ENCODE measurements at places on chromosomes 5 and 9.

DNA sequence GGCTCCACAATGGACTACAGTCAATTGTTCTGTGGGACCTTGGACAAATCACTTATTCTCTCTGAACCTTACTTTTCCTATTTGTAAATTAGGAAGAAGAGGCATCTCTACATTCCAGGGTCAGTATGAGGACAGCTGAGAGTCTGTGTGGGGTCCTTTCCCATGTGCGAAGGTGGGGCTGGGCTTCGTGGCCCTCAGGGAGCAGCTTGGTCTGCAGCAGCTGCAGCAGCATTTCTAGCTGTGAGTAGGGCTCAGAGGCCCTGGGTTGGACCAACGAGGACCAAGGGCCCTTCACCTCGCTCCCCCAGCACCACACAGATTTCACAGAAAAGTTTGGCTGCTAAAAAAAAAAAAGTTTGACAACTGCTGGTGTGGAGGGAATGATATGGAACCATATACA lies 9.4 kb upstream of the DDX41 start:
- no peak for DNase-seq

- peak; percentile 90 for DNase-seq
Observed at GRCh38 chr5:43244823-43245565, 53.0 kb downstream of the NIM1K start.

GRCh38 chr9:137218754-137219271 lies 3.2 kb downstream of the RNF208 start:
- no peak for DNase-seq

DNA sequence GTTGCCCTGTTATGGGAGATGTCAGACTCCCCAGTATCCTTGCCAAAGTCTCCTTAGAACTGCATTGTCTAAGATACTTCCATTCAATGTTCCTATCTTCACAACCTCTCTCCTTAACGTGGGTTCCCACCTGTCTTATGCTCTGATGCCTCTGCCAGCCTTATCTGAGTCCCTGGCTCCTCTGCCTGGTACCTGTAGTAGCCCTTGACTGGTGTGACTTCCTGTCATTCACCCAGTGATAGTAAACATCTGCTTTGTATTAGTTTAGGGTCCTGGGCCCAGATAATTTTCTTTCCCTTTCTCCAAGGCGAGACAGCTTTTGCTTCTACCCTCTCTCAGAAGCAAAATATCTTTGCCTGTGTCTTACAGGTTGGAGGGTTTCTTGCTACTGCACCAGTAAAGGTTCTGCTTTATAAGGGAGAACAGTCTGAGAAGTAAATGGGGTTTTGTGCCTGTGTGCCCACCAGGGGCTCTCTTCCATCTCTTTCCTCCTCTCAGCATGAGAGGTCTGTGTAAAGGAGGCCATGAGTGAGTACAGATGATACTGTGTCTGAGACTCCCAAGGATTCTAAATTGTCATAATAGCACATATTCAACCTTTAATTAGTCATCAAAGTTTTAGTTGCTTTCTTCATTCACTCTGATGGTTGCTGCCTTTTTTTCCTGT lies 220.8 kb downstream of the PRR16 start:
- DNase-seq = no peak

GRCh38 chr5:53613536-53613935 lies 53.1 kb downstream of the NDUFS4 start:
- no peak for DNase-seq

GRCh38 chr5:167767795-167768194 lies 523.6 kb upstream of the WWC1 start:
- DNase-seq = no peak

DNA sequence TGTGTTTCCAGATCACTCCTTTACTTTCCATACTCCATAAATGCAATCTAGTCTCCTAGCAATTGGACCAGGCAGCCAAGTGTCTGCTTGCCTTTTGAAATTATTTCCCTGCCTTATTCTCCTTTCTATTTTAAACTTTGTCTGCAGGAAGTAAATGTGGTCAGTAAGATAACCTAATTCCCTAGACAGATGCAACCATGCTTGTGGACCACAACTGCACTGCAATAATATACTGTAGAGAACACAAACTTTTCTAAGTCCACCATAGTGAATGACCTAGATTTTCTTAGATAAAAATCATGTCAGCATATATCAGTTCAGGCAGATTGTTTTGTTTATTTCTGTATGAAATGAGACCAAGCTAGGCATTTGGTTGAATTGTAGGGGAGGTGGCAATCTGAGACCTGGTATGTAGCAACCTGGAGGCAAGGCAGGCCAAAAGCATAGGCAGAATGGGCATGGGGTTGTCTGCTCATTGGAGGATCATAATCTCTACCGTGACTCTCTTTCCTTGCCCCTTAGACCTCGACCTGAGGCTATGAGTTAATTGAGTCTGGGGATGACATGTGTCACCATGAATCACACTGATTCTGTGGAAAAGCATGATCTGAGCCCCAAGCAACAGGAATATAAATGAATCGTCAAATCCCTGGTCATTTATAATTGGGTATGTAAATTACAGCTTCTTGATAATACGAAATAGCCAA lies 20.7 kb downstream of the ACTL7B start:
- DNase-seq = no peak

DNA sequence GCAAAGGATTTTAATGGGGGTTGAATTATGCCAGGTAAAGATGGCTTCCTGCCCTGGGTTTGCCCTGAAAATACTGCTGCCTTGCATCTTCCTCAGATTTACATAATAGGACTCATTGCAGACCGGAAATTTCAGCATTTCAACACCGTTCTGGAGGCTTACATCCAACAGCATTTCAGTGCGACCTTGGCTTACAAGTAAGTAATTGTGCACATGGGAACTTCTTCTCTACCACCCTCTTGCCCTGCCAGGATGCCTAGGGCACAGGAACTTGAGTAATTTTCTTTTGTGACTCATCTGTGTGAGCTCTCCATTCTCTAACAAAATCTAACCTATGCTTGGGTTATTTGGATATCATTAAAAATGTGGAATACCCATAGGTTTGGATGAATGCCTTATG lies 80.2 kb downstream of the DOCK2 start:
- no peak for DNase-seq

DNA sequence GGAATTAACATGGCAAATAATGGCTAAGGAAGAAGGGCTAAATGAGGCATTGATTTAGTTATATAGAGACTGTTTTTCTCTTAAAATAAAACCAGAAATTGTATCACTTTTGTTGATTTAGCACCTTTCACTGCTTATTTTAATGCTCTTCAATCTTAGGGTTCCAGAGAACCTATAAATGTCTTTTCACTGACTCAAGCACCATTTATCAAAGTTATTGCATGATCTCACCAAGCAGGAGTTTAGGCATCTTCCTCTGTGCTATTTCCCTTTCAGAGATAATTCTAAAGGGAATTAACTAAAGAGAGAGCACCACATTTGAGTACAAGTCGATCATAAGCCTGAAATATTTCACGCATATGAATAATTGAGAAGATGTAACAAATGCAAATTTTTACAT lies 357.1 kb downstream of the CDH18 start:
- DNase-seq = no peak

- DNase-seq = no peak
Observed at GRCh38 chr5:19608444-19609002, 379.5 kb downstream of the CDH18 start.

DNA sequence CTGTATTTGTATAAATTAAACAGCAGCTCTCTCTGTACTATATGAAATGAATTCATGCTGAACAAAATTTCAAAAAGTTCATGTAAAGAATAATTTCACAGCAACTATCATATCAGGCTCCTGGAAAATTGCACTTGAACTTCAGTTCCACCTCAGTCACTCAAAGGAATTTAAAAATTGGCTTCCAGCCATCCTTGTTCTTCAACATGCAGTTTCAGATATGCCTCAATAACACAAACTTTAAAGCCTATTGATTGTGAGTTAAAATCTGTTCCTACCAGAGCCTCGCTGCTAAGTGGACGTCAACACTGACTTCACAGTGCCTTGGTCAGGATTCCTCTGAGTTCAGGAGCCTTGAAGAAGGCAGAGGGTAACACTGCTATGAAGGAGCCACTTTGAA lies 418.7 kb upstream of the WWC1 start:
- no peak for DNase-seq

DNA sequence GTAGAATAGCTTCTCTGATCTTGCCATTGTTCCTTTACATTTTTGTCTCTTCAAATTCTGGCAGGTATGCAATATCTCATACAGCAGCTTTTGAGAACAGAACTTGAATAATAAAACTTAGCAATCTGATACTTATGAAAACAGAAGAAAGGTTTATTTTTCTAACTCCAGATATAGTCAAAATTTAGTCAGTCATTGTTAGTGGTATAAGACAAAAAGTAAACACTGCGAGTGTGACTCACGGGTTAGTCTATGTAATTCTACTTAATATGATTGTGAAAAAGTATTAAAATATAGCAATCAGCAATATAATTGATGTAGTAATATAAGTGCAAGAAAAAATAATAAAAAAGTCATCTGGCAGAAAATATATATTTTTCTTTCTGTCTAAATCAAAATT lies 910.4 kb downstream of the DNAH5 start:
- no peak for DNase-seq

DNA sequence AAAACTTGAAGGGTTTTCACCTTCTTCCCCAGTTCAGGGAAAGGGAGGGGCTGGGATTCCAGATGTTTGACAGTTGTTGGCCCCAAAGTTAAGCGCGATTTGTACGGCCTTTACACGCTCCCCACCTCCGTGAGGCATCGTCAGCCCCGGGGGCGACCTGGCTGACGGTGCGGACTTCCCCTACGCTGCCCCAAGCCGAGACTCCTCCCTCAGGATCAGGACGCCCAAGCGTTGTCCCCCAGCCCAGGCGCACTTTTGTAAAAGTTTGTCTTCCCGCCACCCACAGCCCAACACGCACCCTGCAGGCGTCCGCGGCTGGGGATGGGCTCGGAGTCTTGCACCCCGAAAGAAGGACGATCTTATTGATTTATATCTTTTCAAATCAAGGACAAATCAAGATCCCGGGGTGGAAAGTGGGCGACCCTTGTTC lies 713 bp downstream of the MOB3B start:
- peak; percentile 25 for DNase-seq

DNA sequence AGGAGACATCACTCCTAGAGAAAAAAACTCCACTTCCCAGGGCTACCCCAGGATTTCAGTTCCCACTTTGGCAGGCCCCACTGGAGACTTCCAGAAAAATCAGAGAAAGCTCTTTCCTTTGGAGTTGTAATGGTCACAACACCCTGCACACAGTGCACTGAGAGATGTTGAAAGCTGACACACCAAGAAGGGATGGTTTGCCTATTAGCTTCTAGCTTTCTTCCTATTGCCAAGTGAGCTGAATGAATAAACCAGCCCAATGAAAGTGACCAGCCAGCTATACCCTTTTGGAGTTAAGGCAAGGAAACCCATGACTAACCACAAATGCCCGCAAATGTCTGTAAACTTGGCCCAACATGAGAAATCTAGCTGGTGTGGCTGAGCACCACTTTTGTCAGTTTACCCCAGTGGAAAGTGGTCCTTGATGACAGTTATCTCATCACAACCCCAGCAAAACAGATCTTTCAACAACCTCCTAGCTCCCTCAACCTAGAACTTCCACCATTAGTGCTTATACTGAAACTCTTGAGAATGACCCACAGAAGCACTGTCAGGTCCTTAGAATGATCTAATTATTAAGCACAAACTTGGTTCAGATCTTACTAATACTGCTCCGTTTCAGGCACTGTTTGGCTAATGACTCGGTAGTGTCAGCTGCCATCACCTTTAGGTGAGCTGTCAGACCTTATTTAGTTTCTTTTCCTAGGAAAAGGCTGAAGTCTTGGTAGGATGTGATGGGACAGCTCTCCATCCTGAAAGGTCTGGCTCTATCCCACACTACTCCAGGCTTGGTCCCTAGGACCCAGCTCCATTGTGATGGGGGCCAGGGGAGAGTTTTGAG lies 11.2 kb downstream of the IRF1 start:
- DNase-seq = no peak

DNA sequence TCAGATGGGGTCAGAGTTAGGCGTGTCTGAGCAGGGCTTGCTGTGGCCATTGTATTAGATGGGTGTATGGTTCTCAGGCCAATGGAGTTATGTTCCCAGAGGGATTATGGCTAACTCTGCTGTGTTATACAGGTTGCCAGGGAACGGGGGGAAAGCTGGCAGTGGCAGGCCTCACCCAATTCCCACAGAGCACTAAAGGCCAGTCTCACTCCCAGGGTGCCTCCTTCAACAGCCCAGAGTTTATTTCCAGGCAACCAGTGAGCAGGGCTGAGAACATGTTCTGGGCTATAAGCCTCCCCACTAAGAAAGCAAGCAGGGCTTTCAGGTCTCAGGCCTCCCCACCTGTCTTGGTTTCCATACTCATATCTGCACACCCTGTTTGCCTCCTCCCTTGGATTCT lies 597.9 kb downstream of the ZNF608 start:
- no peak for DNase-seq

- DNase-seq = no peak
Observed at GRCh38 chr9:108259917-108260675, 595.7 kb downstream of the ACTL7B start.

- no peak for DNase-seq
Observed at GRCh38 chr9:86767373-86767772, 179.9 kb downstream of the GAS1 start.

DNA sequence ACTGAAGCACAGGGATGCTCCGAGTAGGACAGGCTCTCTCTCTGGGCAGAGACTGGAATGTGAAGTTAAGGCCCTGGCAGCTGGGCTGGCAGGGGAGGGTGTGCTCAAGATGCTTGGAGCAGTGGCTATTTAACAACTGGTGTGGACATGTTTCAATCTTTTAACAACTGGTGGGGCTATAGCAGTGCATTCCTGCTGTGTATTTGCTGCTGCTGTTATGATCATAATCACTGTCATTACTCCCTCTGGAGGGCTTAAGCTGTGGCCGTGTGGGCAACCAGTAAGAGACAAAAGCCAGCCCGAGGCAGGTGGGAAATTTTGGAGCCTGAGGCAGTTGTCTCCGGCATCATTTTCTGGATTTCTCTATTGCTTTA lies 33.3 kb upstream of the PTGS1 start:
- DNase-seq = no peak

GRCh38 chr5:66849803-66850202 lies 253.6 kb downstream of the MAST4 start:
- DNase-seq = no peak

DNA sequence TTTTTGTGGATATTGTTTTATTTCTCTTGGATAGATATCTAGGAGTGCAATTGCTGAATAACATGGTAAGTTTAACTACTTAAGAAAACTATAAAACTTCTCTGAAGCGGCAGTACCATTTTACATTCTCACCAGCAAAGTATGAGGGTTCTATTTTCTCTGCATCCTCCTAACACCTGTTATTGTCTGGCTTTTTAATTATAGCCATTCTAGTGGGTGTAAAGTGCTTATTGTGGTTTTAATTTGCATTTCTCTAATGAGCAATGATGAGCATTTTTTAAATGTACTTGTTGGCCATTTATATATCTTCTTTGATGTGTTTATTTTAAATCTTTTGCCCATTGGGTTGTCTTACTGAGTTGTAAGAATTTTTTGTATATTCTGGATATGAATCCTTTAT lies 28.7 kb downstream of the SMIM32 start:
- DNase-seq = no peak
